ENCODE measurements at places on chromosomes 1 and 21.

DNA sequence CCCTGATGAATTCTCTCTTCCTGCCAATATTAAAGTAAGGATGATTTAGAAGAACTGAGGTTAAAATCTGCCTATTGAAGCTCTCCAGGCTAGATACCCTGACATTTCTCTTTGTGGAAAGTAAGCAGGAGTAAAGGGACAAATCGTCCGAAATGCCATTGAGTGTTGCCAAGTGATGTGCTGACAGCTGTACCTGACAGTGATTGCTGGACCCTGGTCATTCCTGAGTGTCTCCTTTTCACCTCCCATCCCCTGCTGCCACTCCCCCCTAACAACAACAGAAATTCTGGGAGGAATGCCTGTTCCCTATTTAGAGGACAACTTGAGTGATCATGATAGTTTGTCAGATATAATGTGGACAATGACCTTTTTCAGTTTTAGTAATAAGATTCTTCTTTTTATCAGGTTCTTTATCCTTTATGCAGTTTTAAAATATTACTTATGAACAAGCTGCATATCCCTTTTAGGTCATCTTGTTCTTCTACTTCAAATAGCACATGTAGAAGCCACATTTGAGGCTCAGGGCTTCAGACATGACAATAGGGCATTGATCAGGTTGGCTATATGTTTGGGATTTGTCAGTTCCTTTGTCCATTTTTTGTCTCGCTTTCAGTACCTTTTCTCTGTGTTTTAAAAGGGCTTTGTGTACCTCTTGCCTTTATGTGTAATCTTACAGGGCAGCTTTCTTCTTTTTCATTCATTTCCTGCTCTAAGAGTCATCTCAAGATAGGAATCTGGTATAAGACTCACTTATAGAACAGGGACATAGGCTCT is 56.0 kb downstream of the ITSN1 start:
- no peak for DNase-seq

GRCh38 chr1:176826265-176826664 is 338.2 kb downstream of the ASTN1 start:
- no peak for DNase-seq

GRCh38 chr1:209808059-209808581 is 2.2 kb upstream of the IRF6 start:
- DNase-seq = no peak

DNA sequence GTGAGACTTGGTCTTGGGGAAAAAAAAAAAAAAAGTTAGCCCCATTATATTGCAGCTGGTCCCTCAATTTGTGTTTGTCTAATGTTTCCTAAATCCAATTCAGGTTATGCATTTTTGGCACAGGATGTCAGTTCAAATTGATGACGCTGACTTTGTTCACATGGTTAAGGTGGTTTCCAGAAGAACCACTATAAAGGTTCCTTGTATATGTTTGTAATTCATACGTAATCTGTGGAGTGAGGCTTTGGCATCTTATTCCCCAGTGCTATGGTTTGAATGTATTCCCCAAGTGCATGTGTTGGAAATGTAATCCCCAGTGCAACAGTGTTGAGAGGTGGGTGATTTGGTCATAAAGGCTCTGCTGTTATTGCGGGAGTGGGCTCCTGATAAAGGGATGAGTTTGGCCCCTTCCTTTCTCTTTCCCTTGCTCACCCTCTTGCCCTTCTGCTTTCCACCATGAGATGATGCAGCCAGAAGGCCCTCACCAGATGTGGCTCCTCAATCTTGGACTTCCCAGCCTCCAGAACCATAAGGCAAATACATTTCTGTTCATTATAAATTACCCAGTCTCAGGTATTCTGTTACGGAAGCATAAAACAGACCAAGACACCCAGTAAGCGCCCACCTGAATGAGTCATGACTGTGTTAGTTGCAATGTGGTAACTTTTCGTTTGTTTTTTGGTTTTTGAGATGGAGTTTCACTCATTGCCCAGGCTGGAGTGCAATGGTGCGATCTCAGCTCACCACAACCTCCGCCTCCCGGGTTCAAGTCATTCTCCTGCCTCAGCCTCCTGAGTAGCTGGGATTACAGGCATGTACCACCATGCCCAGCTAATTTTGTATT is 19.5 kb upstream of the HLCS start:
- no peak for DNase-seq

GRCh38 chr1:26556111-26556510 is 26.6 kb downstream of the RPS6KA1 start:
- DNase-seq = no peak

GRCh38 chr1:9018333-9018732 is 7.9 kb downstream of the SLC2A7 start:
- no peak for DNase-seq

DNA sequence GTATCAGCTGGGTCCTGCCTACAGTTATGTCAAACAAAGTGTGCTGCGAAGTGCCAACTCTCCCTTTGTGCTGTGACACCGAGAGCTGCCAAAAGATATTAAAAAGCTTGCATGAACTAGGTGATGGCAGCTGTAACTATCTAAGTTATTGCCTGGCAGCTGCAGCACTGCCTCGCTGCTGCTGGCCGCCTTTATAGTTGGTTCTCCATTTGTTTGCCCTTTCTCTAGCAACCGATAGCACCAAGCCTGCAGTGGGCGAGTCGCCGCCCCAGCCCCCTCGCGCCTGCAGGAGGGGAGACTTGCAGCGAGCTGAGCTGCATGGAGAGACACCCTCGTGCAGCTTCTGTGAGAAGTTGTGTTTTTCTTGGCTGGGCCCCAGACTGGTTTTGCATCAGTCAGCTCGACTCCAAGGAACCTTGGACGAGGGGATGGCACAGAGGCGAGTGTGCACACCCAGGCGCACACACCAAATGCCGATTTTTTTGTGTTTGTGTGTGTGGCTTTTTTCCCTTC is 330.6 kb downstream of the RPS6KC1 start:
- DNase-seq = no peak

DNA sequence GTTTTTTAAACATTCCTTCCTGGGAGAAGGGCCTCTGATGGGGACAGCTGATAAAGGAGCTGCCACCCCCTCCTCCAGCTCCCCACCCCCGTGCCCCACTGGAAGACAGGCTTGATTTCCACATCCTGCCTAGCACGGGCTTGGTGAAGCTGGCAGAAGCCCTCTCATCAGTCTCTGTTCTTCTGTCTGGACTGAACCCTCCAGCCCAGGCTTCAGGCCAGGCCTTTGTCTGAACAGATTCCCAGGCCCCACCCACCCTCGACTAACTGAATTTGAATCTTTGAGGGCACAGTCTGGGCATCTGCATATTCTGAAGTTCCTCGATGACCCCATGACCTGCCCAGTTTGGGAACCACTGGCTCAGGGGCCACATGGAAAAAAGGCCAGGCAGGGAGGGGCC is 75.3 kb downstream of the CD58 start:
- no peak for DNase-seq

DNA sequence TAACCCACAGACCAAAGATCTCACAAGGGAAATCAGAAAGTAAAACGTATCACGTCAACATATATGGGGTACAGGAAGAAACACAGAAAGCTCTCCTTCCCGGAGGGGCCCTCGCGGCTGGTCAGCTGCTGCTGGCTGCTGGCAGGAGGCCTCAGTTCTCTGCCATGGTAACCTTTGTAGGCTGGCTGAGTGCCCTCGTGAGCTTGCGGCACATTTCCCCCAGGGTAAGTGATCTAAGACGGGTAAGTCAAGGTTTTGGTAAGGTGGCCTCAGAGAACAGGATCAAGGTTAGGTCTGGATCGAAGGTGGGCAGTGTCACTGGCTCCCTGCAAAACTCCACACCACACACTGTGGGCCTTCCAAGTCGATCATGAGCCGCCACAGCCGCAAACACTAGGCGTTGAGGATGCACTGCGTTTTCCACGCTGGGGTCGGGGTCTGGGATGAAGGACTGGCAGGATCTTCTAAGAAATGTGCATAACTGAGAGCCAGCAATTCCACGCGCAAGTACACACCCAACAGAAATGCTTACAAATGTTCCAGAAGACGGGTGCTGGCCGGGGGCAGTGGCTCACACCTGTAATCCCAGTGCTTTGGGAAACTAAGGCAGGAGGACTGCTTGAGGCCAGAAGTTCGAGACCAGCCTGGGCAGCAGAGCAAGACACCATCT is 33.9 kb downstream of the WDR4 start:
- DNase-seq = no peak

DNA sequence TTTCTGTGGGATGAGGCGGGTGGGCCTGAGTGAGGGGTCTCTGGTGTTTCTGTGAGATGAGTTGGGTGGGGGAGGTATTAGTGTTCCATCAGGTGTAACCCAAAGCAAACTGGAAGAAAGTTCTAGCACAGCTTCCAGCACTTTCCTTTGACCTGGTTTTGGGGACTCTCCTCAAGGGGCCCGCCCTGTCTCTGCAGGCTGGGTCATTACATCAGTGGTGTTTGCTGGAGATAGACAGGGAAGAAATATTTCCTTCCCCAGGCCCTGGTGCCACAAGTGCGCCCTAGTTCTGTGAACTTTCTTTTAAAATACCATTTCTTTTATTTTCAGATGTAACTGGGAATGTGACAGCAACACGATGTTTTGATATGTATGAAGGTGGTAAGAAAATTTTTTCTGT is 16.5 kb upstream of the MX2 start:
- DNase-seq = no peak

GRCh38 chr1:33244809-33245186 is 11.5 kb upstream of the ZNF362 start:
- no peak for DNase-seq

Data from CD4-positive, alpha-beta T cell (primary cell).